ENCODE measurements at places on chromosomes 2 and 18.

- no peak for DNase-seq
Measured at GRCh38 chr2:238883421-238883901, 35.6 kb downstream of the TWIST2 start.

DNA sequence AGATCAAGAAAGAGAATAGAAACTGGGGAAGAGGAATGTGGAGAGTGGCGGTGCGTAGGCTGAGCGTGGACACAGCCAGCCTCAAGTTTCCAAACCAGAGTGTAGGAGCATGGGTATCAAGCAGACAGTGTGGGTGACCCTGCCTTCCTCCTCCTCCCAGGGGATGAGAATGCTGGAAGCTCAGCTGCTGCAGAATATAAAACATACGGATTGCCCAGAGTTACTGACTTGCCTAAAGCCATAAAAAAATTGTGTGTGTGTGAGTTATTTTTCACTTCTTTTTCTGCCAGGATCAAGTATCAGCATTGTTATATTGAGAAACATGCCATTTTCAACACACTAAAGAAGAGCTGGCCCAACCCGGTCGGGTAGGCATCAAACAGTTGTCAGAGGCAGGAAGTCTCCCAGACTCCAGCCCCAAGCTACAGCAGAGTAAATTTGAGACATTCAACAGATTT lies 333.3 kb upstream of the ACVR2A start:
- DNase-seq, result no peak

DNA sequence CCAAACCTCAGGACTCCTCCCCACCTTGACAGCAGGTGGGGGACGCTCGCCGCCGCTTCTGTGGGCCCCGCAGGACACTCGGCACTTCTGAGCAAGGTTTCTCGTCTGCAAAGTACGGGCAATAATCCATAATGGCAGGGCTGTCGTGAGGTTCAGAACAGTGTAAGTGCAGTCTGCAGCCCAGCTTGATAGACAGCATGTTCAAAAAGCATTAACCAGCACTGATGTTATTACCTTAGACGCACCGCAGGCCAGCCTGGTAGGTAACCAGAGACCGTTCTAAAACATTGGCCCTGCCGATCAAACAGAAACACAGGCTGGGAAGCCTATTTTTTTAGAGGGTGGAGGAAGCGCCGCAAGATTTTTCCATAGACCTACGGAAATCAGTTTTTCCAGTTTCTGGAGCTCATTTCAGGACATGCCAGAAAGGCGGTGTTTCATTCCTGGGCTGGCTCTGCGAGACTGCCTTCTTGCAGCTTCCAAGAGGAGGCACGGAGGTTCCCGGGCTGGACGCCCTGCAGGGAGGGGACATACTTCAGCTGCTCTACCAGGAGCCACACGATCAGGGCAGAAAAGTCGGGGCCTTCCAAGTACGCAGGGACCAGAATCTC lies 148.7 kb downstream of the TPO start:
- no peak for DNase-seq

- DNase-seq, result no peak
Measured at GRCh38 chr18:74140582-74140981, 7.1 kb downstream of the FBXO15 start.

DNA sequence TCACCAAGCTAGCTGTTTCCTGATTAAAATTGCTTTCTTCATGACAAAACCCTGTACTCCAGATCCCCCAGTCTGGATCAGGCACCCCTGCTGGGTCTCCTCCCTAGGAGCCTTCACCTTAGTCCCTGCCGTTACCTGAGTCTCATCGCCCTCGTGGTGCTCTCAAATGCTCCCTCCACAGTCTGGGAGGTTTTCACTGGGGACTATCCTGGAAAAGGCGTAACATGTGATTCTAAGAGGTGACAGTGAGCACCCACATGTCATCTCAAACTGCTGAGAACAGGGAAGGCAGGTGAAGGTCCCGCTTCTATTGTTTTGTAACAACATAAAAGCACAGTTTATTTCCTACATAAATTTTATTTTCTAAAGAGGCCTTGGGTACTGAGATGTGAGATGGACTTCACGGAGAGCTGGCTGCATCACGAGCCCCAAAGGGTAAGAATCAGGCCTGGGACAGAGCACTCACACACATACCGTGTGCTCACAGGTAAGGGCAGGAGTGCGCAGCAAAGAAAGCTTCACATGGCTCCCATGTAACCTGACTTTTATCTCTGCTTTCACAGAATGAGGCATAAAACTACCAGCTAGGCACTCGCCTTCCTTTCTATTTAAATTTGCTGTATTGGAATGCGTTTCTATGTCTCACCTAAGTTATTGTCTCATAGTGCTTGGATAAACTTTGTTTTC lies 531.5 kb downstream of the RNF144A start:
- no peak for DNase-seq

GRCh38 chr2:28972778-28973335 lies 8.2 kb upstream of the TOGARAM2 start:
- DNase-seq, result no peak

GRCh38 chr18:43855376-43855775 lies 578.1 kb upstream of the SYT4 start:
- no peak for DNase-seq

GRCh38 chr2:25375371-25375988 lies 33.8 kb upstream of the DNMT3A start:
- no peak for DNase-seq

GRCh38 chr2:138086576-138086975 lies 122.3 kb downstream of the HNMT start:
- DNase-seq, result no peak

- no peak for DNase-seq
Measured at GRCh38 chr18:36608107-36608506, 220.7 kb downstream of the TPGS2 start.

DNA sequence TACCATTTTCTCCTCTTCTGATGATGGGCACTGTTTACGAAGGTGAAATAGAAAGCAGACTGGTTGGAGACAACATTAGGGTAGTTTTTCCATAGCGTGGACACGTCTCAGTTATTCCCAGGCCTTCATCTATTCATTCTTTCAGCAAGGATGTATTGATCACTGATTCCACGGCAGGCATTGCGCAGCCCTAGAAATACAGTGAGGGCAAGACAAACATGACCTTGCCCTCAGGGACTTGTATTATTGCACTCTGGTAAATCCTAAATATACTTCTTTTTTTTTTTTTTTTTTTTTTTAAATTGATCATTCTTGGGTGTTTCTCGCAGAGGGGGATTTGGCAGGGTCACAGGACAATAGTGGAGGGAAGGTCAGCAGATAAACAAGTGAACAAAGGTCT lies 167.3 kb upstream of the SPRED2 start:
- no peak for DNase-seq

- no peak for DNase-seq
Measured at GRCh38 chr2:7840651-7841380, 841.0 kb upstream of the ID2 start.

DNA sequence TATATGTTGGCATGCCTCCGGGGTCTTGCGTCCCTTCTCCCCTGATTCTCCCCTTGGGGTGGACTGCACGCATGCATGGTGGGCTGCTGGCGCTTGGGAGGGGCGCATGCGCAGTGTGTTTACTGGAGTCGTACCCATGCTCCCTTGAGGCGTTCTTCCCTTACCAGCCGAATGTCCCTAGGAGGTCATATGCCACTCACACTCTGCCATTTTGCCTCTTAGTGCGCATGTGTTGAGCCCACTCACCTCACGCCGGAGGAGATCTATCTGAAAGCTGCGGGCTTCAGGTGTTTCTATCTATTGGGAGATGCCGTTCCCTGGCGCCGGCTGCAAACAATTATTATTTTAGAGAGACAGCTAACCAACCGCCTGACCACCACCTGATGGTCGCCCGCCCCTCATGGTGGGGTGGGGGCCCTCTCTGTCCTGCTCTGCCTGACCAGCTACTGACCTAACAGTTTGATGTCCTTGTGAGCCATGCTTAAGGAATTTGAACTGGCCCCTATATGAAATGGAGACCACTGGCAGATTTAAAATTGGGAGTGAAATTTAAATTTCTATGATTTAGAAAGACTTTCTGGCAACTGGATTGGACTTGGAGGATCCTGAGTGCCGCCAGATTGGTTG lies 179.6 kb downstream of the RNF144A start:
- DNase-seq, result no peak

DNA sequence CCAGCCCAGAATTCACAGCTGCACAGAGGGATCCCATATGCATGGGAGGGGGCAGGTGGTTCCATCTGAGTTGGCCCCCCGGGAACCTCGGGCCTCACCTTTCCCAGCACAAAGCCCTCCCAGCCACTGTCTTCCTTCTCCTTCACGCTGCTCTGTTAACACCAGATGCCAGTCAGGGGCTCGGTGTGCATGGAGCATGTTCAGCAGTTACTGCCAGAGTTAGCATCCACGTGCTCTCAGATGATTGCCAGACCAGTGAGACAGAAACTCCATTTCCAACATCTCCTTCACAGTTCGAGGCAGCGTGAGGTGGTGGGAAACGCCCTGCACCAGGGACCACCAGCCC lies 101.0 kb downstream of the PTGR3 start:
- no peak for DNase-seq

- DNase-seq, result no peak
Measured at GRCh38 chr18:48577478-48578190, 38.8 kb downstream of the CTIF start.

DNA sequence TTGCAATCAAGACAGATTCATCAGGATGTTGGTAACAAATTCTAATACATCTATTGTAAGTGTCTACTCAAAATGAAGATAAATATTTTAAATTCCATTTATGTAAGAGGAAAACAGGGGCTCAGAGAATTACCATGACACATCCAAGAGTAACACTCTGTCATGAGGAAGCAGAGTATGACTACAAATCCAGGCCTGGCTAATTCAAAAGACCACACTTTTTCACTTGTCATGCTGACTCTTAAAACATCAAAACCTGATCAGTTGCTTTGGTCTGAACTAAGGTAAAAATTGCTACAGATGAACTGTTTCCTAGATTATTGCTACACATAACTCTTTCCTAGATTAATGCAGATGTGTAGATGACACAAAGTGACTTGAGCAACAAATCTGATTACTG lies 880.6 kb downstream of the TSN start:
- no peak for DNase-seq

GRCh38 chr18:3526421-3527354 lies 76.7 kb downstream of the TGIF1 start:
- DNase-seq, result no peak

- DNase-seq, result no peak
Measured at GRCh38 chr18:66916834-66917233, 312.9 kb upstream of the CDH19 start.

- DNase-seq, result no peak
Measured at GRCh38 chr2:60411295-60411694, 142.2 kb downstream of the BCL11A start.

DNA sequence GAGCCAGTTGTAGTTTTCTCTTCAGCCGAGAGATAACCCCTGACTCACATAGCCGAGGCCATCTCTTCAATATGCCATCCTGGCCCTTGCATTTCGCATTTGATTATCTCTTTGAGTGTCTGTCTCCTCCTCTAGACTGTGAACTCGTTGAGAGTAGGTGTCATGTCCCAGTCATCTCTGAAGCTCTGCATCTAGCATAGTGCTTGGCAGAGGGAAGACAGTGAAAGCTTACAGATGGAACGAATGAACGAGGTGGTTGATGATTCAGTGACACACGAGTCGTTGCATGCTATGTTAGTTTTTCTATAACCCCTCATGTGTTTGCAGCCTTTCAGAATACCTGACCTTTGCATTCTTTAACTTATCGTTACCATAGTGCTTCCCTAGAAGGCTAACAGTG lies 59.9 kb upstream of the CYRIA start:
- no peak for DNase-seq

- DNase-seq, result no peak
Measured at GRCh38 chr2:44247924-44248323, 27.4 kb upstream of the SLC3A1 start.

DNA sequence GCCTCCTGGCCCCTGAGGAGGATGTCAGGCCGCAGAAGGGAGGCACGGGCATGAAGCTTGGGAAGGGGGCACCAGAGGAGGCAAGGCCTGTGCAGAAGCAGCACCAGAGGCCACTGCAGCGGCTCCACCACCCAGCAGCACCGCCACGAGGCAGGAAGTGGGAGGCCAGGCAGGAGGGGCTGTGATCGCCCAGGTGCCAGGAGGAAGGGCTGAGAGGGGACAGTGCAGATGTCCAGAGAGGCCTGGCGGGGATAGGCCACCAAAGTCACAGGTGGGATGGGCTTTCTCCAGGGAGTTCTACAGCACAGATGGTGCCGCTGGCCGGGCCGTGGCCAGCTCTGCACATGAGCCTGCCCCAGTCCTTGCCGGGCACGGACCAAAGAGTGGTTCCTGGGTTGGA lies 6.0 kb upstream of the ALPI start:
- DNase-seq, result no peak

- DNase-seq, result no peak
Measured at GRCh38 chr2:69659349-69659748, 15.8 kb upstream of the AAK1 start.

DNA sequence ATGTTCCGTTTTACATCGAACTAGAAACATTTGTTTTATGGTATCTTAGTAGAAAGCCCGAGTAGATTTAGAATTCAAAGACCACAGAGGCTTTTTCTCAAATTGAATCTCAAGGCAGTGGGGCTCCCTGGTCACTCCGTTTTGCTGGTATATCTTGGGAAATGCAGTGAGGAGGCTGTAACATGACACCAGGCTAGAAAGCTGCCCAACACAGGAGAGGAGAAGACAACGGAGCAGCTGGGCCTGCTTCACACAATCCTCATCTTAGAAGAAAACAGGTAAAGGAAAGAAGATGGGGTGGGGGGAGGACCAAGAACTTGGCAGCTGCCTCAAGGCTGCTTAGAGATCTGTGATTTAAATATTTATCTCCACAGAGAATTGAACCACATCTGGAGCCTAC lies 38.3 kb upstream of the EPB41L3 start:
- no peak for DNase-seq

DNA sequence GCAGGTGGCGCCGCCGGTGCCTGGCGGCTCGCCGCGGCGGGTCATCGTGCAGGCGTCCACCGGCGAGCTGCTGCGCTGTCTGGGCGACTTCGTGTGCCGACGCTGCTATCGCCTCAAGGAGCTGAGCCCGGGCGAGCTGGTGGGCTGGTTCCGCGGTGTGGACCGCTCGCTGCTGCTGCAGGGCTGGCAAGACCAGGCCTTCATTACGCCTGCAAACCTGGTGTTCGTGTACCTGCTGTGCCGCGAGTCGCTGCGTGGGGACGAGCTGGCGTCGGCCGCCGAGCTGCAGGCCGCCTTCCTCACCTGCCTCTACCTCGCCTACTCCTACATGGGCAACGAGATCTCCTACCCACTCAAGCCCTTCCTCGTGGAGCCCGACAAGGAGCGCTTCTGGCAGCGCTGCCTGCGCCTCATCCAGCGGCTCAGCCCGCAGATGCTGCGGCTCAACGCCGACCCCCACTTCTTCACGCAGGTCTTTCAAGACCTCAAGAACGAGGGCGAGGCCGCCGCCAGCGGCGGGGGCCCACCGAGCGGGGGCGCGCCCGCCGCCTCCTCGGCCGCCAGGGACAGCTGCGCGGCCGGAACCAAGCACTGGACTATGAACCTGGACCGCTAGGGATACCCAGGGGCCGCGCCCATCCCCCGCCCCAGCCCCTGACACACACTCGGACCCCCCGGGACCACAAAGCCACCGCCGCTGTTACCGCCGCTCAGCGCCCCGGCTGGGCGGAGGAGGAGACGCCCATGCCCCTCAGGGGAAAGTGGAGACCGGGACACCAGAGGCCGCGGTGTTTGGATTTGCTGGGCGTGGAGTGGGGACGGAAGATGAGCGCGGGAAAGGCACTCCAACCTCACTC lies 1.1 kb downstream of the CDK5R2 start:
- no peak for DNase-seq
